M059J (cell line): ENCODE measurements at places on chromosomes 6 and 20.

GRCh38 chr20:38842558-38842981 is 37.1 kb downstream of the PPP1R16B start:
- no peak for DNase-seq

DNA sequence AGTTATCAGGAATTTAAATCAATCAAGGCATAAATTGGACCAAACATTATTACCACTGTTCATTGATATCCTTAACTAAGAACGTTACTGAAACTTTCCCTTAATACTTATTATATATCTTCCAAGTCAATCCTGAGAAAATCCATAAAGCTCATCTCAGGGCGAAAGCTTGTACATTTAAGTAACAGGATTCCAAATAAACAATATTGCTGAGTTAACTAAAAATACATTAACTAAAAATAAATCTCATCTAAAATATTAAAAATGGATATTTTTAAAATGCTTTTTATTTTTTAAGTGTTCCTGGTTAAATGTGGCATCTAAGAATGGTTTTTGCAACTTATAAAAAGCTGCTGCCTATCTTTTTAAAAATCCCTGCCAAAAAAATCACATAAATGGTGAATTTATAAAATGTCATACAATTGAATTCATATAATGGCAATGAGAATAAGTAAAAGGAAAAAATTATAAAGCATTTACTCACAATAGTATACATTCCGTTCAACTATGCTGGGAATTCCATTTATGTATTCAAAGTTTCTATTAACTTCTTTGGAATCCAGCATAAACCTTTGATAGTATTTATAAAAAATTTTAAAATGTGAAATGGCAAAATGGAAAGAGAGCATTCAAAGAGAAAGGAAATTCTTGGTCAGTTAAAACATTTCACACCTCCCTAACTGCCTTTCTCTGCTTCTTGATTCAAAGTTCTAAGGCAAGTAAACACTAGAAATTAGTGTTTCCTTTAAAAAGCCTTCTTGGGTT is 20.8 kb upstream of the GMDS start:
- no peak for DNase-seq

DNA sequence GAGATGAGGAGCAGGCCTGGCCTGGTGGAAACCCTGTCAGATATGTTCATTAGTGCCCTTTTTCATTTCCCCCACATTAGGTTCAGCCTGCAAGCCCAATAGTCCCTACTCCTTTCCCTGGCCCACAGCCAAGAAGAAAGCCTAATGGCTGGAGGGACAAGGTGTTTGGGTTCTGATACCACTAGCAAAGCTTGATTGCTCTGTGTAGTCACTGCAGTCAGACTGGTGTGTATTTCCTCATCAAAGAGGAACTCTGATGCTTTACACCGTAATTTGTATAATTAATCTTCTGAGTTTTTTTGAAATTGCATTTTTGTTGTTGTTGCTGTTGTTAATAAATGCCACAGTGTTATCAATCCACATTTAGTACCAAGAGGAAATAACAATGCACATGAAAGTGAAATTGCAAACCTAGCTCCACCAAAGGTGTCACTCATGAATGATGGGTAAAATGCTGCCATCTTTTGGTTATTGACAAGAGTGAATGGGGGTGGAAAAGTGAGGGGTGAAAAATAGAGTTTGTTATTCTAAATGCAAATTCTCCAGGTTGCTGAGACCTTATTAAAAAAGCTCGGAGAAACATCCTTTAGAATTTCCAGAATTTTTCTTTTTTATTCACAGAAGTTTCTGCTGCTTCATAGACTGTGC is 320.2 kb upstream of the POU3F2 start:
- no peak for DNase-seq

- peak; percentile 94 for DNase-seq
These were observed 87.9 kb downstream of the CD40 start for GRCh38 chr20:46206025-46206424.

DNA sequence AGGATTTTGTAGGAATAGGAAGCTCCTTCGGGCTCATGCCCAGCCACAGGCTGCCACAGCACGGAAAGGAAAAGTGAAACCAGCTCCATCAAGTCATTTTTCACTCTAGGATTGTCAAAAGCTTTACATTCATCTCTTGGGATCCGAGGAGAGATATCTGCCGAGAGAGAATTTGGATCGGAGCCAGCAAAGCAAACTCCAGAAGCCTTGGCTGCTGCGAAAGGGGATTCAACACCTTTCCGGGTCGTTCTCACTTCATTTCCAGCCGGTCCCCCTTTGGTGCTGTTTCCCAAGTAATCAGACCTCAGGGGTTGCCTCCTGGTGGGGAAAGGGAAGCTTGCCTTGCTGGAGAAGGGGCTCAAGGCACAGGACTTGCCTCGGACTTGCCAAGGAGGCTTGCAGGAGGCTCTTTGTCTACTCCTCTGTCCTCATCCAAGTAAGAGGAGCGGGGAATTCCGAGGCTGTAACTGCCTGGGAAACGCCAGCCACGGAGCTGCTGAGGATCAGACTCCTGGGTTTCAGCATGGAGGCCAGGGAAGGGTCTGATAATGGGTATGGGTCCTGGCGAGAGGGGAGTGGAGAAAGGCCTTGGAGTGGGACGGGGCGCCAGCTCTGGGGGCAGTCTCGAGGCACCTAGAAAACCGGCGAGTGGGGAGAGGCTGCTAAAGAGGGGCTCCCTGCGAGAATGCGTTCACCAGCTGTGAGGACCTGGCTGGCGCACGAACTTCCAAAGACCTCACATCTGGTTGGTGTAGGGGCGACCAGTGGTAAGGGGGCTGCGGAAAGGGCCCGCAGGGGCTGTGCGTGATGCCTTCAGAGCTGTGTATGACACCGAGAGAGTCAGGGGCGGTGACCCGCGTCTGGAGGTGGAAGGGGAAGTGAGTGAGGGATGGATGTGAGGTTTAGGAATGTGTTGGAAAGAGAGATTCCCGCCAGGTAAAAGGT is 702 bp downstream of the ETV7 start:
- peak; percentile 79 for DNase-seq

- DNase-seq: no peak
These were observed 35.8 kb downstream of the SLC2A4RG start for GRCh38 chr20:63775096-63775978.

DNA sequence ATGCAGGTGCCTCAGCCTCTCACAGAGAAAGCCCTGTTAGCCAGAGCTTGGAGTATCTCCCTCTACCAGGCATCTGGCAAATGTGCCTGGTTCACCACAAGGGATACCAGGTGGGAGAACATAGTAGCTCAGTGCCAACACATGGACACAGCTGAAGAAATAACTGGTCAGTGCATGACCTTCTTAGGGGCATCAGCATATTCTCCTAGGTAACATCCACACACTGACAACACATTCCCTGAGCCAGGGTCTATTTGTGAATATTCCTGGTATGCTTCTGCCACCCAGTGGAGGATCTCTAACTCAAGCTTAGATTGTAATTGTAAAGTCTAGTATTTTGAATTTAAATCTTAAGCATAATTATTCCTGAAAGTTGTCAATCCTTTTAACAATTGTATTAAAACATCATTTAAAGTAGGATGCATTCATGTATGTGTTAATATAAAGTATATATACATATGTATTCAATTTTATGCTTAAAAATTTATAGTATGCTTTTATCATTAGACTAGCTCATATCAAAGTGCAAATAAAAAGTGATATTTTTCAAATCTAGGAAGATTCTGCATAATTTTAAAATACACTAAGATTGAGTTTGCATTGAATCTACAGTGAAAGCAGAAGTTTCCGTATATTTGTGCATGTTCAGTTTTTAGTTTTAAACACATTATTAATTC is 45.3 kb upstream of the COL21A1 start:
- peak; percentile 80 for DNase-seq

DNA sequence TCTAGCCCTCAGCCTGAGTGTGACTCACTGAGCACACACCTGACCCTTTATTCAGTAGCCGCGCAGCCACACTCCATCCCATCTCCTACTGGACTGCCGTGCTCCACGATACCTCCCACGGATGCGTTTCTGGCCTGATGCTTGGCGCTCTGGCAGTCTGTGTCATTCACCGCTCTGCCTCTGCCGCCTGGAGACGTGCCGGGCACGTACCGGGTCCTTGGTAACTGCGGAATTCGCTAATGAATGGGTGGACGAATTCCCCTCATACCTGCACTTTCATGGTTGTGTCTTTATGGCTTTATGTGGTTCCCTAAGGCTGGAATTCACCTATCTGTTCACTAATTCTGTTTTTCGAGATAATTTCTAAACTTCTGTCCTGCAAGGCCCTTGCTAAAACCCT is 405.7 kb downstream of the QKI start:
- DNase-seq: no peak

DNA sequence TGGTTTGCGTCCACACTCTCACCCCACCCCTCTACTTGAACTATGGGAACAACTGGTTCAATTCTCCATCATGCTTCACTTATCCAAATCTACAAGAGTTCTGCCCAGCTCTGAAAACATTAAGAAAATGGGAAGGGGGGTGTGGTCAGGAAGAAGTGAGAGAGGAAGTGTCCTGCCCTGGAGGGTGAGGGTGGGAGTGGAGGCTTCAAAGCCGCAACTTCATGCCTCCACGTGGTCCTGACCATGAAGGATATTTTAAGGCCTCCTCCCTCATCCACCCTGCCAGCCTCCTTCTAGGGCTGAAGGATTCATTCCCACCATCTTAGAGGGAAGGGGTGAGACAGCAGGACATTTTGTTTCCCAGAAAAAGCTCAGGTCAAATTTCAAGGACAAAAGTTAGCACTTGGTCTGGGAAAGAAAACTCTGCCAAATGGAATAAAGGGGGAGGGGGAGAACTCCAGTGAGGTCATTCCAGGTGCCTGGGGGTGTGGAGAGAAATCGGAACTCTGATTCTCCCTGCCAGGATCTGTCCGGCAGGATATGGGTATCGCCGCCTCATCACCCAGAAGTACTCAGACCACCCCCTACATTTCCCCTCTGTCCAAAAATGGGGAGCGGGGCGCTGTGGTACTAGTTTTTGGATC is 4.9 kb downstream of the RIMS4 start:
- no peak for DNase-seq

DNA sequence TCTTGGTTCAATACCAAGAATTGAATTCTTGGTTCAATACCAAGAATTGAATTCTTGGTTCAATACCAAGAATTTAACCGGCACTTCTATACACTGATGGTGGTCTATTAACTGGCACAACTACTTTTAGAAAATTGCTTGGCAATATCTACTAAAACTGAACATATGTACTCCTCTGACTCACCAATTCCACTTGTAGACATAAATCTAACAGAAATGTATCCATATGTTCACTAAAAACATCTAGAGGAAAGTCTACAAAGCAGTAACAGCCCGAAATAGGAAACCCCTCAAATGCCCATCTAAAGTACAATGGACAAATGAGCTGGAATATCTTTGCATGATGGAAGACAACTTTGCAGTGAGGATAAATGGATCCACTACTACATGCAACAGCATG is 71.9 kb downstream of the KIF16B start:
- no peak for DNase-seq

- DNase-seq: no peak
These were observed 45.9 kb downstream of the KCNS1 start for GRCh38 chr20:45055056-45055455.

- no peak for DNase-seq
These were observed 243.1 kb downstream of the LRFN2 start for GRCh38 chr6:40343877-40344565.

- no peak for DNase-seq
These were observed 12.8 kb upstream of the PLN start for GRCh38 chr6:118535176-118535844.

DNA sequence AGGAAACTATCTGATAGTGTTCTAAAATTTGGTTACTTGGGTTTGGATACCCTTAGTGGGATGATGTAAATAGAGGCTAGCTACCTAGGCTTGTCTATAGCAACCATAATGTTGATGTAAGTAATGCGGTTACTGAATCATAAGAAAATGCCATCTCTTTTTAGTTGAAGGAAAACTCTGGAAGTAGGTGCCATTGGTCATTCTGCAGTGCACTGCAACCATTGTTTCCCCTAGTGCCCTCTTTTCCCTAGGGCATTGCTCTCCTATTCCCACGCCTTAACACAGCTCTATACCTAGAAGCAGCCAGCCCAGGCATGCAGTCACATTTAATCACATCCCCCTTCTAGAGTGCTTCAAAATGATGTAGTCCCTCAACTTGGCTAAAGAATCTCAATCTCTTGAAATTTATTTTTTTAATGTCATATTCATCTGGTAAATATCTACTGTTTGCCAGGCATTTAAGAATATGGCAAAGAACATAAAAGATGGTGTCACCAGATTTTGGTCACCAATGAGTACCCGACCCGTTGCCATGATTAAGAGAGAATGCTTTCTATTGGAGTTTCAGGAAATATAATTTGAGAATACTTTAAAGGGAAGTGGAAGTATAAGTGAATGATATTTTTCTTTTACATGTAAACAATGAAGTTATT is 10.4 kb downstream of the LOC128125822 start:
- peak; percentile 9 for DNase-seq

- no peak for DNase-seq
These were observed 103.0 kb upstream of the MOCS1 start for GRCh38 chr6:40037271-40037670.

DNA sequence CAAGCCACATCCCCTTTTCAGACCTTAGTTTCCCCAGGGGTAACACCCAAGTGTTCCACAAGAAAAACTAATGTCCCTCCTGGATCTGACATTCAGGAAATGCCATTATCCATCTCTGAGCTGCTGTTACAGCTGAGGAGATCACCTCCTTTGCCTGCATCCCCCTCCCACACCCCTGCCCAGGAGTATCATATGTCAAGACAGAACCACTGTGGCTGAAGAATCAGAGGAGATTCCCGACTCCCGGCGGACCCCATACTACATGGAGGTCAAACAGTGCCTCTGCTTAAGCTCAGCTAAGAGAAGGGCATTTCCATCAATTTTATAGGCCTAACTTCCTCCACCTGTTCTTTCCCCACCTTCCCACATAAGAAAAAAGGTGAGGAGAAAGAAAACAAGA is 36.8 kb upstream of the LRFN2 start:
- no peak for DNase-seq

DNA sequence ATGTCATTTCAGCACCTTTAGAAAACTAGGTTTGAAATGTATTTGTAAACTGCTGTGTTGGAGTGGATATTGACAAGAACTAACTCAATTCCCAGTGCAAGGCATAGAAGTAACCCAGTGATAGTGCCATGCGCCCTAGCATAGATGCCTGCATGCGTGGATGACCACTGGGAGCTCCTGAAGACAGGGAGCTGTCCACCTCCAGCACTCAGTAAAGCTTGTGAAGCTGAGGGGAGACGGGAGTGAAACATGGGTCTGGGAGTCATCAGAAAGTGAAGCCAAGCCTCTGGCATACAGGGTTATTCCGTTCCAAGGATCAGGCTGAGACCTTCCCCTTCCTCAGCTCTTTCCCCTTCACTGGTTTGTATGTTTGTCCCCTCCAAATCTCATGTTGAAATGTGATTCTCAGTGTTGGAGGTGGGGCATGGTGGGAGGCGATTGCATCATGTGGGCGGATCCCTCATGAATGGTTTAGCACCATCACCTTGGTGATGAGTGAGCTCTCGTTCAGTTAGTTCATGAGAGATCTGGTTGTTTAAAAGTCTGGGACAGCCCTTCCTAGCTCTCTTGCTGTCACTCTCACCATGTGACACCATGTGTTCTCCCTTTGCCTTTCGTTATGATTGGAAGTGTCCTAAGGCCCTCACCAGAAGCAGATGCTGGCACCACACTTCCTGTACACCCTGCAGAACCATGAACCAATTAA is 146.5 kb upstream of the FERMT1 start:
- peak; percentile 16 for DNase-seq
